ENCODE measurements at places on chromosomes 12 and 14.

DNA sequence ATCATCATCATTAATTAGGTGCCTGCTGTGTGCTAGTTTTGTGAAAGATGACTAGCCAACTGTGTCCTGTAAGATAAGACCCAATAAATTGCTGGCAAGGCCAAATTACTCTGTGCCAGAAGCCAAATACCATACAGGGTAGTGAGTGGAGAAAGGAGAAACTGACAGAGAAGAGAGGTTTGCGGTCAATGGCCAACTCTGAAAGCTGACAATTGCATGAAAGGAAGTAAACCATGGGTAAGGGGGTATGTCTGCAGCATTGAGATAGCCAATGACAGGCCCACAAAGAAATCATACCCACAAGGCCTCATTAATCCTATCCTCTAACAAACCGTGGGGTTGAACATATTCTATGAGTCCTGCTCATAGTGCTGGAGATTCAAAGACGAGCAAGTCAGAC lies 236.6 kb upstream of the CCDC196 start:
- DNase-seq: no peak

DNA sequence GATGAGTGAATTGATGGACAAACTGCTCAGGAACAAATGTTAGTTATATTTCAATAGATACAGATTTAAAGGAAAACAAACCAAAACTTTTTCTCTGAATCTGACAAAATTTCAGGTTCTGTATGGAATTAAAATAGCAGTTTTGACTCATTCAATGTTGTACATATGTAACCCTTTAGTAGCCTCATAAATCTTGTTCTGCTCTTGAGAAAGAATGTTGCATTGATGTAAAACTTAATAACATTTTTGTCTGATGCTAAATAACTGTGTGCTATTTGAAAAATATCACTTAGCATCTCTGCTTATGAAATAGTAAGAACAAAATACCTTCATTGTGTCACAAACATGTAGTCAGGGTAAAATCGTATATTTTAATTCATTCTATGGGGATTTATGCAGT lies 168.9 kb upstream of the NOVA1 start:
- no peak for DNase-seq

GRCh38 chr12:84508851-84509260 lies 403.7 kb downstream of the SLC6A15 start:
- DNase-seq: no peak

GRCh38 chr14:105128059-105128458 lies 40.5 kb downstream of the JAG2 start:
- DNase-seq: no peak

GRCh38 chr12:22396735-22397134 lies 62.2 kb upstream of the ST8SIA1 start:
- DNase-seq: no peak

GRCh38 chr12:127174881-127175280 lies 1092.1 kb upstream of the TMEM132C start:
- no peak for DNase-seq
